Stimulated activated CD8-positive, alpha-beta memory T cell treated with anti-CD3 and anti-CD28 coated beads, Interleukin-7, amount 100 ng/mL, for 4 hours (primary cell): ENCODE measurements at places on chromosomes 16 and 17.

DNA sequence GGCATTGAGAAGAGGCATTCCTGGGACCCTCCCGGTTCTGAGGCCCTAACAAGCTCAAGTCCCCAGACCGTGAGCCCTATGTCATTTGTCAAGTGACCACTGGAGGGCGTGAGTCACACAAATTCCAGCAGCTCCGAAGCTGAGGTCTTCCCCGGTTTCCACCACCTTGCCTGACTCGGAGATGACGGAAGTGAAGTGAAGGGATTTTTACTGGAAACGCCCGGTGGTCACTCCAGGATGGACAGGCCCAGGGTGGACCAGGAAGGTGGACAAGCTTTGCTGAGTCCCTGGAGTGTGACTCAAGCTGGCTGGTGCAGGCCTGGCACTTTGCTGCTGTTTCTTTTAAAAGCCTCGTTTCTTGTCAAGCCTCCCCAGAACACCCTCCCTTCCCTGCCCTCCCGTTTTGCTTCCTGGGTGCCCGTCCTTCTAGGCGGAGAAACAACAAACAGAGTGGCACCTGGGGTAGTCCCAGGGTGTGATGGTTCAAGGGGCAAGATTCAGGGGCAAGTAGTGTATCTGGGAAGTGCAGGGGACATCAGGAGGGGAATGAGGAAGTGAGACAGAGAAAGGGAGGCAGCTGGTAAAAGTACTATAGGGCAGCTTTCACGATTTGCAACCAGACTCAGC lies 5.3 kb upstream of the NOS2 start:
- peak; percentile 70 for DNase-seq

DNA sequence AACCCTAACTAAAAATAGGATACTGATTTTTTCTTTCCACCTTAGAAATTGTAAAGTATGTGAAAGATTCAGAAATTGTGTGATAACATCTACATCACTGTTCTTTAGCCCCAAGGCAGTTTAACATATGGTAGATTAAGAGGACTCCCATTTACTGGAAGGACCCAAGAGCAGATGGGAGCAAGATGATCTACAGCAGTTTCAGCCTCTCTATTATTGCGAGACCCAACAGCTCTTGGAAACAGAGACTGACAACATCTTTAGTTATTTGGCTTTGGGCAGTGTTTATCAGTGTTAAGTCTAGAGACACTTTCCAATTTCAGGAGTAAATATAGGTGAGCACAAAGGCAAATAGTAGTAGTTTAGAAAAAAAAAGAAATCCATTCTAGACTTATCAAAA lies 124.9 kb upstream of the CORO6 start:
- no peak for DNase-seq

GRCh38 chr16:262121-262745 lies 13.5 kb downstream of the RGS11 start:
- DNase-seq = no peak

GRCh38 chr17:33234930-33235685 lies 58.0 kb downstream of the ASIC2 start:
- no peak for DNase-seq

DNA sequence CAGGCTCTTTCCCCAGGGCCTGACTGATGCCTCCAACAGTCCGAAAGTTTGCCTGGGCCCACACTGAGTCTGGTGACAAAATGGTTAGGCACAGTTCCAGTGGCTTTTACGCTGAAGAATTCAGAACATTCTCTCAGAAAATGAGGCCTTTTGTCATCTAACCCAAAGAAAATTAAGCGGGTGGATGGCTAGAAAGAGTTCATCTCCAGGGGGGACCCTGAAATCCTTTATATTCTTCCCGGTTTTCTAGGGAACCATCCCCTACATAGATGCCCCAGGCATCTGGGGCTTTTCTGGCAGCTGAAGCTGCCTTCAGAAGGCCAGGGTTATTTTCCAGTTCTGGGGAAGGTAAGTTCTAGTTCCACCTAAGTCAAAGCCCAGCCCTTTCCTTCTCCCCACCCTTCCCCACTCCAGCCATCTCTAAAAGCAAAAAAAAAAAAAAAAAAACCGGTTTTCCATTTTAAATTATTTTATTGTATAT lies 2.2 kb downstream of the RASD1 start:
- DNase-seq = no peak

DNA sequence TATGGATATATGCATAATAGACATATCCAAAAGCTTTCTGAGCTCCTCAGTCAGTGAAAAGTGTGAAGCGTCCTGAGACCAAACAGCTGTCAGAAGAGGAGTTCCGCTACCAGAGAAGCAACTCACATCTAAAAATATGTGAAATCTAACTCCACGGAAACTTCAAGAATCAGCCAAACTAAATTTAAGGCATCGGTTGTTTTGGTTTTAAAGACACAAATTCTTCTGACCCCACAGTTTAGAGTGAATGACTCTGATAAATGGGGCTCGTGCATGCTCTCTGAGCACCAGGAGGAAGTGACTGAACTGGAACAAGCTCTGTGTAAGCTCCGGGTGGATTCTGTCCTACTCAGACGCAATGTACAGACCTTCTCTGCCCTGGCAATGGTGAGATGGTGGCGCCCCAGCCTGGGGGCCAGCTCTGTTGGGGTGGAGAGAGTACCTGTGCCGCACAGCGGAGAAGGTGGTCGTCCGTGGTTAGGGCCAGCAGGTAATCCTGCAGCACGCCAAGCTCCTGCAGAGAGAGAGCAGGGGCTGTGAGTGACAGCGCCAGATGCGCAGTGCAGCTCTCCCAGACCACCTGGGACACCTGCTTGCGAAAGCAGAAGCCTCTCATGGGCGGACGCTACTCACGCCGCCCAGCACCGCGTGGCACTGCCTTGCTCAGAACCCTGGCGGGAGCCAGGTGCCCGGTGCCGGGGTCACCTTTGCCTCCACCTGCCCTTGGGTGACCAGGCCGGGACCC lies 44.4 kb upstream of the ATP2A3 start:
- no peak for DNase-seq

- peak; percentile 11 for DNase-seq
Observed at GRCh38 chr17:19762515-19762961, 14.4 kb upstream of the ALDH3A1 start.

GRCh38 chr17:67686241-67686640 lies 31.5 kb upstream of the NOL11 start:
- DNase-seq = no peak

DNA sequence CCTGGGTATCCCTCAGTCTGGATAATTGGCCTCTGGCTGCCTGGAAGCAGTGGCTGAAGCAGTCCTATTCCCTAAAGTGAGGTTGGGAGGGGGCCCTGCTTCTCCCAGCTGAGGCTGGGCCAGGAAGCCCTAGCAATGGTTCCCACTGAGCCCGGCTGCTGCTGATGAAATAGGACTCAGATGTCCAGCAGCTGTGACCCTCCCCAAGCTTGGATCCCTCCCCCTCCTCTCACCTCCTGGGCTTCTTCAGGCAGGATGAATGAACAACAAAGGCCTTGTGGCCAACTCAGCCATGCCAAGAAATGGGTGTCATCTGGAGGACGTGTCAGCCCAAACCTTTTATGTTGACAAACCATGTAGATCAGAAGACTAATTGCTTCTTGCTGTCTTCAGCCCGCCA lies 42.0 kb downstream of the AXIN2 start:
- no peak for DNase-seq

- no peak for DNase-seq
Observed at GRCh38 chr17:65305116-65305515, 167.9 kb downstream of the RGS9 start.
